Stimulated activated naive B cell treated with anti-CD40 and anti-IgM and Interleukin-4, amounts not matched to agents 10 μg/mL and 1 μg/mL and 100 μg/mL, for 72 hours (primary cell): ENCODE measurements at places on chromosomes 7 and 10.

GRCh38 chr10:16987976-16988610, 141.5 kb downstream of the CUBN start:
- DNase-seq: no peak
- no peaks in the 10 kb centered on the region for H3K4me1 ChIP-seq
- peaks cover 4% of the 10 kb centered on the region for H3K36me3 ChIP-seq
- H3K27ac ChIP-seq: no peak overlapping the region

DNA sequence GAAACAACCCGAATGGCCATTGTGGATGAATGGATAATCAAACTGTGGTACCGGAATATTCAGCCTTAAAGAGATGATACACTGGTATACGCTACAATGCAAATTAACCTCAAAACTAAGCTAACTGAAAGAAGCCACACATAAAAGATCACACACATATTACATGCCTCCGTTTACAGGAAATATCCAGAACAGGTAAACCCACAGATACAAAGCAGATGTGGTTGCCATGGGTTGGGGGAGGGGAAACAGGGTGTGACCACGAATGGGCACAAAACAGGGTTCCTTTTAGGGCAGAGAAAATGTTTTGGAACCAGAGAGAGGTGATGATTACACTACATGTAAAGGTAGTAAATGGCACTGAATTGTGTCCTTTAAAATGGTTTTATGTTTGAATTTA, 16.6 kb downstream of the ESYT2 start:
- no peak overlapping the region for H3K27ac ChIP-seq
- peaks cover 23% of the 10 kb centered on the region for H3K36me3 ChIP-seq
- no peak overlapping the region for H3K4me3 ChIP-seq
- DNase-seq: no peak

GRCh38 chr7:15396210-15397158, 165.3 kb downstream of the AGMO start:
- H3K27me3 ChIP-seq: no peaks in the 10 kb centered on the region
- H3K4me3 ChIP-seq: no peak overlapping the region

GRCh38 chr10:123854498-123854897, 37.1 kb downstream of the CPXM2 start:
- H3K4me3 ChIP-seq: no peak overlapping the region
- H3K27me3 ChIP-seq: peaks cover 21% of the 10 kb centered on the region
- H3K27ac ChIP-seq: no peak overlapping the region
- no peaks in the 10 kb centered on the region for H3K36me3 ChIP-seq

GRCh38 chr10:79943871-79944270, 5.0 kb downstream of the SFTPD start:
- no peak overlapping the region for H3K4me3 ChIP-seq
- no peaks in the 10 kb centered on the region for H3K27me3 ChIP-seq
- no peak for DNase-seq
- peaks cover 21% of the 10 kb centered on the region for H3K4me1 ChIP-seq
- no peaks in the 10 kb centered on the region for H3K36me3 ChIP-seq
- no peak overlapping the region for H3K27ac ChIP-seq

DNA sequence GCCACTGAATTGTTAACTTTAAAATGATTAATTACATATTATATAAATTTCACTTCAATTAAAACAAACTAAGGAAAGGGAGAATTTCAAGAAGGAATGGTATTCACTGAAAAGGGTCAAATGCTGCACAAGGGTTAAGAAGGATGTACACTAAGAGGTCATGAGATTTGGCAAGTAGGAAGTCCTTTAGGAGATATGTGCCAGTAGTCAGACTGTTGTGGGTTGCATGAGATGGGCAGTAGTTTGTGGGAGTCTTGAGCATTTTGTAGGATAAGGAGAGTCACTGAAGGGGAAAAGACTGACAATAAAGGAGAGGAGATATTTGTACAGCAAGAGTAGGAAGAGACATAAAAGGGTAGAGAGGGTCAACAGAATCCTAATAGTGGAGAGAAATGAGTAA, 12.4 kb upstream of the PTPN12 start:
- DNase-seq: no peak
- H3K4me3 ChIP-seq: no peak overlapping the region
- no peaks in the 10 kb centered on the region for H3K36me3 ChIP-seq
- no peaks in the 10 kb centered on the region for H3K27me3 ChIP-seq
- H3K27ac ChIP-seq: no peak overlapping the region

GRCh38 chr10:102647443-102648268, 3.4 kb downstream of the TRIM8 start:
- peak overlapping the region; percentile 73 for H3K27ac ChIP-seq
- H3K4me3 ChIP-seq: peak overlapping the region; percentile 89
- no peaks in the 10 kb centered on the region for H3K27me3 ChIP-seq
- H3K4me1 ChIP-seq: peaks cover 75% of the 10 kb centered on the region
- DNase-seq: no peak

GRCh38 chr7:51539840-51540239, 223.2 kb upstream of the COBL start:
- no peak overlapping the region for H3K4me3 ChIP-seq
- no peak for DNase-seq
- H3K27ac ChIP-seq: no peak overlapping the region
- H3K36me3 ChIP-seq: no peaks in the 10 kb centered on the region

GRCh38 chr7:21169667-21170580, 258.0 kb upstream of the SP4 start:
- H3K36me3 ChIP-seq: no peaks in the 10 kb centered on the region
